MM.1S (cell line): ENCODE measurements at places on chromosomes 4 and X.

- no peak overlapping the region for H3K4me3 ChIP-seq
- no peaks in the 10 kb centered on the region for H3K36me3 ChIP-seq
- no peaks in the 10 kb centered on the region for H3K27me3 ChIP-seq
- no peak overlapping the region for H3K27ac ChIP-seq
These were observed 89.2 kb upstream of the GLRA2 start for GRCh38 chrX:14440106-14440505.

GRCh38 chrX:96372313-96373046 lies 312.2 kb upstream of the DIAPH2 start:
- DNase-seq, result peak; percentile 59
- H3K4me3 ChIP-seq, result no peak overlapping the region

DNA sequence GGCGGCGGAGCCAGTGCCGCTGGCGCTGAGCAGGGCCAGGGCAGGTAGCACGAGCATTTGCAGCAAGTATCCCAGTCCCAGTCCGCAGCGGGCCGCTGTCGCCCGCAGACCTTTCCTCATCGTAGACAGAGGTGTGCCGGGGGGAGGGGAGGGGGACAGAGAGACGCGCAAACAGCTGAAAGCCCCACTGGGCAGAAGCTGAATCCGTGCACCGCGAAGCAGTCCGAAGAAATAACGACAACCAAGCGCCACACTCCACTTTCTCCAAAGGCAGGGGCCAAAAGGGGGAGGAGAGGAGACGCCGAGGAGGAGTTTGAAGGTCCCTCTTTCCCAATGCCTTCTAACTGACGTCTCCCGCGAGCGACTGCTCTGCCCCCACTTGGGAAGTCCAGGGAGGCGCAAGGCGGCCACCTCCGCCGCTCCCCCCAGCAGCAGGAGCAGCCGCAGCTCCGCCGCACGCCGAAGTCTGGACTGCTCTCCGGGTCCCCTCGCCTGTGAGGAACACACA lies at the start of gene UNC5C:
Gene UNC5C, minus strand, starts transcription at position 236 of the 508 bp plus-strand sequence.
- DNase-seq, result no peak
- no peak within 1 kb of the TSS for H3K4me3 ChIP-seq
- H3K4me1 ChIP-seq, result no peaks in the 10 kb centered on the region
- no peaks in the 10 kb centered on the region for H3K27me3 ChIP-seq
- no peaks in the 10 kb centered on the region for H3K36me3 ChIP-seq
- no peak within 1 kb of the TSS for H3K27ac ChIP-seq

DNA sequence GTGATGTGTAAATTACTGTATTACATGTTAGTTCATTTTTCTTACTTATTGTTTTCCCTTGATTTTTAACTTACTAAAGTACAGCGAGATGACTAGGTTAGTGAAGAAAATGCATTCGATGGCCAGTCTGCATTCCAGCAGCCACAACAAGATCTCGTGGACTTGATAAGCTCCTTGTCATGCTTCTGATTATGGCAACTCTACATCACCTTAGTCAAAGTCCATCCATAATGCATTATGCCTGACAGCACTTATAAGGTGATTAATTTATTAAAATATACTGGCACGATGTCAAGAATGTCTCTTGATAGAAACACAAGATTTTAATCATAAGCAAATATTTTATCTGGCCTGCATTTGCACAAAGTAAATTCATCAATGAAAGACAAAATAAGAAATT lies 109.9 kb upstream of the NAP1L5 start:
- no peaks in the 10 kb centered on the region for H3K27me3 ChIP-seq
- H3K4me3 ChIP-seq, result no peak overlapping the region
- H3K36me3 ChIP-seq, result no peaks in the 10 kb centered on the region
- H3K27ac ChIP-seq, result no peak overlapping the region

- H3K27me3 ChIP-seq, result no peaks in the 10 kb centered on the region
- no peaks in the 10 kb centered on the region for H3K4me1 ChIP-seq
- no peaks in the 10 kb centered on the region for H3K36me3 ChIP-seq
These were observed 523.6 kb downstream of the TRAM1L1 start for GRCh38 chr4:116561768-116562167.

DNA sequence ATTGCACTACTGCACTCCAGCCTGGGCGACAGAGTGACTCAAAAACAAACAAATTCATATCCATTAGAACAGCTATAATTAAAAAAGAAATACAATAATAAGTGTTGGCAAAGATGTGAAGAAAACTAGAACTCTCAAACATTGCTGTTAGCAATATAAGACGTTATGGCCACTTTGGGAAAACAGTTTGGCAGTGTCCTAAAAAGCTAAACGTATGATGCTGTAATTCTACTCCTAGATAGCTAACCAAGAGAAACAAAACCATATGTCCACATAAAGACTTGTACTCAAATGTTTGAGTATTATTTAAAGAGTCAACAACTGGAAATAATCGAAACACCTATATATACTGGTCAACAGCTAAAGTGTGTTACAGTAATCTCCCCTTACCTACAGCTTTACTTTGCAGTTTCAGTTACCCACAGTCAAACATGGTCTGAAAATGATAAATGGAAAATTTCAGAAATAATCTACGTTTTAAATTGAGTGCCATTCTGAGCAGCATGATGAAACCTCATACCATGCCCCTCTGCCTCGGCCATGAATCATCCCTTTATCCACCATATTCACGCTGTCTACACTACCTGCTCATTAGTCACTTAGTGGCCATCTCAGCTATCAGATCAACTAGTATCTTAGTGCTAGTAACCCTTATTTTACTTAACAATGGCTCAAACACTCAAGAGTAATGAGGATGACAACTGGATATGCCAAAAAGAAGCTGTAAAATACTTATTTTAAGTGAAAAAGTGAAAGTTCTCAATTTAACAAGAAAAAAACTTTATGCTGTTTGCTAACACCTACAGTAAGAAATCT lies 4.9 kb downstream of the ELF2 start:
- H3K4me1 ChIP-seq, result peaks cover 17% of the 10 kb centered on the region; the same call in 1 of the 2 replicates
- H3K4me3 ChIP-seq, result no peak overlapping the region
- no peaks in the 10 kb centered on the region for H3K27me3 ChIP-seq
- H3K36me3 ChIP-seq, result no peaks in the 10 kb centered on the region

DNA sequence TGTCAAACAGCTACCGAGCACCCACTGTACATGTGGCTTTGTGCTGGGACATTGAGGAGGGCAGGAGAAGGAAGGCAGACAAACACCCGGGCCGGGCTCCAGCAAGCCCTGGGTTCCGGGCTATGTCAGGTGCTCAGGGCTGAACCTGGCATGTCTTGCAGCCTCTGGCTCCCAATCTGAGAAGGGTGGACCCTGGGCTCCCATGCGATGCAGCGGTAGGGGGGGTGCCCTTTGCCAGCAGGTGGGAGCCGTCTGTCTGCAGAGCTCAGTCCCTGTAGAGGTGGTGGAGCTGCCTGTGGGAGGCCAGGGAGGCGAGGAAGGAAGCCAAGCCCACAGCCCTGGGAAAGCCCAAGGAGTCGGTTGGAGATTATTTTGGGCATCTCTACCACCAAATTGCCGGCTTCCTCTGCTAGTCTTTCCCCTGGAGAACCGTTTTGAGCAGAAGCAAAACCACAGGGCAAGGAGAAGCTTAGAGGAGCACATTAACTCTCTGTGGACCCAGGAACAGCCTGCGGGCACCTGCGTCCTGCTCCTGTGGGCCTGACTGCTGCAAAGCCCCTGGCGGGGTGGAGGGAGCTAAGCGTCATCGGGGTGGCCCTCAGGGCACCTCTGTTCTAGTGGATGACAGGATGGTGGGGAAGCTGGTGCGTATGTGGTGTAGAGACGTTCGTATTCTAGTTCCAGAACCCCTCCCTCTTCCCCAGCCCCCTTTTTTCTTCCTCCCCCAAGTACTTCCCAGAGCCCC lies 10.3 kb downstream of the CPZ start:
- no peak overlapping the region for H3K27ac ChIP-seq
- H3K27me3 ChIP-seq, result peaks cover 96% of the 10 kb centered on the region
- no peaks in the 10 kb centered on the region for H3K36me3 ChIP-seq
- H3K4me1 ChIP-seq, result no peaks in the 10 kb centered on the region
- no peak for DNase-seq

DNA sequence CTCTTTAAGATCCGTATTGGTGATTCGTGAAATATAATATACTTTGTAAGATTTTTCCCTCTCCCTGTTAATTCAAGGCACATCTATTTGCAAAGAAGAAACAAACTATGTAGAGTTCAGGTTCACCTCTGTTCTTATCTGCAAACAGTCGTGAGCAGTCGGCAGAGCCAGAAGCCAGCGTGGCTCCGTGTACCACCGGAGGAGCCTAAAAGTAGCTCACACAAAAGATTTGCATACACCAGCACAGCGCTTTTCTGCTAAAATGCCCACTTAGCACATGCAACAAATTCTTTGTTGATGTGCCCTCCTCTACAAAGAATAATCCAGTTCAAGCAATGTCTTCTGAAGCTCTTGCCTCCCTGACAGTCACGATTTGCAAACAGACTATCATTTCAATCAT lies 416.0 kb upstream of the TENM3 start:
- peak overlapping the region; percentile 21; the same call in 1 of the 2 replicates for H3K27ac ChIP-seq
- H3K4me1 ChIP-seq, result peaks cover 35% of the 10 kb centered on the region
- H3K36me3 ChIP-seq, result no peaks in the 10 kb centered on the region
- H3K4me3 ChIP-seq, result peak overlapping the region; percentile 5; the same call in 1 of the 2 replicates
- peak; percentile 67 for DNase-seq
- H3K27me3 ChIP-seq, result no peaks in the 10 kb centered on the region

DNA sequence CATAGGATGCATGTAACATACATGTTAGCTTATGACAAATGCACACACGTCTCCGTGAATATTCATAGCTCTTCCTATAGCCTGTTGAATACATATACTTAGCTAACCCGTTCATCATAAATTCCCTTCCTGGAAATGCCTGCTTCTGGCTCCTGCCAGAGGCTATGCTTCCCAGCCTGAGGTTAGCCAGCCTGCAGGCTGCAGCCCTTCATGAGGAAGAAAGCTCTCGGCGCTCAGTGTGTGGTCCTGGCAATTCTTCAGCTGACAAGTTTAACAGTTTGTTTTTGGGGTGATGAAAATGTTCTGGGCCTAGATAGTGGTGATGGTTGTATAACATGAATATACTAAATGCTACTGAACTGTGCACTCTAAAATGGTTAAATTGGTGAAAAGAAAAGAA lies 48.8 kb upstream of the MAN2B2 start:
- no peaks in the 10 kb centered on the region for H3K36me3 ChIP-seq
- H3K4me3 ChIP-seq, result no peak overlapping the region
- peaks cover 93% of the 10 kb centered on the region for H3K27me3 ChIP-seq
- no peaks in the 10 kb centered on the region for H3K4me1 ChIP-seq

- DNase-seq, result peak; percentile 85
- no peaks in the 10 kb centered on the region for H3K36me3 ChIP-seq
- peak overlapping the region; percentile 60 for H3K4me3 ChIP-seq
- peaks cover 50% of the 10 kb centered on the region for H3K4me1 ChIP-seq
- H3K27ac ChIP-seq, result peak overlapping the region; percentile 86
- no peaks in the 10 kb centered on the region for H3K27me3 ChIP-seq
These were observed 126.0 kb upstream of the ENPP6 start for GRCh38 chr4:184343502-184344177.

DNA sequence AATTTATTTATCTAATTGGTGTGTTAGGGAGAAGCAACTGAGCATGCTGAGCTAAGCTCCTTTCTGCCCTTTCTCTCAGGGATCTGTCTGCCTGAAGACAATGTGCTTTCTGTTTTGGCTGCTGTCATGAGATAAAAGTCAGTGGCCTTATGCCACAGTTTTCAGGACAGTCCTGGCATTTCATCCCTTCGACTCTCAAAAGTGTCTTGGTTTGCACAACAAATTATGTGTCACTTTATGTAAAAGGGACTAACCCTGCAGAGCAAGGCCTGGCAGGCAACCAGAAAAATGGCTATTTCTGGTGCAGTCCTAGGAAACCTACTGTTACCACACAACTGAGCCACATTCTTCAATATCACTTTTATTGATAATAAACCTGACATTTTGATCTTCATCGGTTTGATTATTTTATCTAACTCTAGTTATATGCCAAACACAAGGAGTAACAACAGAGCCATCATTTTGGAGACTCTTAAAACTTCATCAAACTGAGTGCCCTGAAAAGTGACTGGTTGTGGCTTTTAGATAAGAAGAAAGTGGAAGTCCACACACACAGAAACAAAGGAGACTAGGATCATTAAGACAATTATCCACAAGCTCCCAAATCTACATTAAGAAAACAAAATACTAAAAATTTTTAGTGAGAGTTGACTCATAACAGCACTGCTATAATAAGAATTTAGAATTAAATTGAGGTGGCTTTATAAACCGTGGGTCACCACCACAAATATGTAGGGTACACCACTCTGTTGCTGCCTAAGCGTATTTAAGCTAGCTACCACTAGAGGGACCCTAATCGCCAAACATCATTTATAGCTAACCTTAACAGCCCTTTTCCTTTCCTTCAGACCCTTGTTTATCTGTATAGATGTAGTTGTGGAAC lies 95.9 kb upstream of the PTPN13 start:
- no peak overlapping the region for H3K27ac ChIP-seq
- no peaks in the 10 kb centered on the region for H3K4me1 ChIP-seq
- H3K36me3 ChIP-seq, result no peaks in the 10 kb centered on the region
- H3K4me3 ChIP-seq, result no peak overlapping the region
- DNase-seq, result peak; percentile 66

DNA sequence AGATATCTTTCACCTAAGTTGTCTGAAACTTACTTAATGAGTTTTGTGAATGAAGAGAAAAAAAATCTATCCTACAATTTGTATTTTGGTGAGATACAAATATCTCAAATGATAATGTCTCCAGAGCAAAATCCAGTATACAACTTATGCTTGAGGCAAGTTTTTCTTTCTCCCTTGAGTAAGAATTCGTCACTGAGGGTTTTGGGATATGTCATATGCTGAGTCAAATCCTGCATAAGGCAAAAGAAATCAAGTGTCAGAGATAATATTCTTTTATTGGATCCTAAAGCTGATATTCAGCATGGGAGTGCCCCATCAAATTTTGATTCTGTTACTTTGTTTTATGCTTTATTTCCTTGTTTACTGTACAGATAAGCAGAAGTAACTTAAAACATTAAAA lies 1308.6 kb downstream of the ARAP2 start:
- H3K4me1 ChIP-seq, result no peaks in the 10 kb centered on the region
- no peak overlapping the region for H3K27ac ChIP-seq
- H3K36me3 ChIP-seq, result no peaks in the 10 kb centered on the region
- DNase-seq, result no peak
- H3K4me3 ChIP-seq, result no peak overlapping the region
- H3K27me3 ChIP-seq, result no peaks in the 10 kb centered on the region

GRCh38 chr4:153884325-153884724 lies 95.4 kb upstream of the SFRP2 start:
- no peak overlapping the region for H3K27ac ChIP-seq
- H3K4me3 ChIP-seq, result no peak overlapping the region
- no peaks in the 10 kb centered on the region for H3K36me3 ChIP-seq

GRCh38 chr4:140277576-140277975 lies 95.9 kb upstream of the SCOC start:
- H3K4me1 ChIP-seq, result no peaks in the 10 kb centered on the region
- H3K27me3 ChIP-seq, result no peaks in the 10 kb centered on the region
- no peaks in the 10 kb centered on the region for H3K36me3 ChIP-seq
- H3K4me3 ChIP-seq, result no peak overlapping the region

- H3K36me3 ChIP-seq, result no peaks in the 10 kb centered on the region
- no peaks in the 10 kb centered on the region for H3K4me1 ChIP-seq
- no peak overlapping the region for H3K4me3 ChIP-seq
- no peak for DNase-seq
- no peaks in the 10 kb centered on the region for H3K27me3 ChIP-seq
- no peak overlapping the region for H3K27ac ChIP-seq
These were observed 7.4 kb downstream of the CFAP97 start for GRCh38 chr4:185196437-185196836.
